ENCODE measurements at places on chromosomes 7 and 10.

DNA sequence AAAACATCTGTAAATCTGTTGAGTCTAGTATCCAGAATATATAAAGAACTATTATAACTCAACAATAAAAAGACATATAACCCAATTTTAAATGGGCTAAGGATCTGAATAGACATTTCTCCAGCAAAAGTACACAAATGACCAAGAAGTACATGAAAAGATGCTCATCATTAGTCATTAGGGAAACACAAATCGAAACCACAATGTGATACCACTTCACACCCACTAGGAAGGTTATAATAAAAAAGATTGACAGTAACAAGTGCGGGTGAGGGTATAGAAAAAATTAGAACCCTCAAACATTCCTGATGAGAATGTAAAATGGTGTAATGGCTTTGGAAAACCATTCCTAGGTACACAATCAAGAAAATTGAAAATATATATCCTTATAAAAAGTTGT, 4.1 kb downstream of the XPNPEP1 start:
- DNase-seq: no peak

DNA sequence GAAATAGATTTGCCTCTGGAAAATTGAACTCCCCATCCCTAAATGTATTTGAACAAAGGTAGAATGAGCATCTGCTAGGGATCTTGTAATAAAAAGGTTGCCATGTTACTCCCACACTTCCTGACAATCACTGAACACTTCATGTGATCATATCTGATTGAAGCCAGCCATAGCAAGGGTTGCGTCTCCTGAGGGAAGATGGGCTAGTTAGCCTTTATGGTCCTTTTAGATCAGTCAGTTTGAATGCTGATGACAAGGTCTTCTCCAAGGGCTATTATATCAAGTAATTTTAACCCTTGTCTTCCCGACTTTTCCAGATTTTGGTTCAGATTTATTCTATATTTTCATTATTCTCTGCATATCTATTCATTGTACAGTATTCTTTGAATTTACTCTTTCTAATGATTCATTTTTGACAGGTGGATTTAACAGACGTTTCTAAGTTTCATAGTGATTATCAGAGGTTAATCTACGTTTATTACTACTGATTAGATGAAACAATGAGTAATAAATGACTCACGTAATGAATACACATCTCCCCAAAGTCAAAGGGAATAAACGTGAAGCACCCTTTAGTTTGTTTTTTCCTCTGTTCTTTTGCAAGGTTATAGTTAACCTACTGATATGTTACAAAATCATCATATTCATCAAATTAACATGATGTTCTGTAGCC, 28.1 kb downstream of the CSGALNACT2 start:
- DNase-seq: no peak

GRCh38 chr10:121597504-121598262, 561 bp downstream of the FGFR2 start:
- DNase-seq: no peak

DNA sequence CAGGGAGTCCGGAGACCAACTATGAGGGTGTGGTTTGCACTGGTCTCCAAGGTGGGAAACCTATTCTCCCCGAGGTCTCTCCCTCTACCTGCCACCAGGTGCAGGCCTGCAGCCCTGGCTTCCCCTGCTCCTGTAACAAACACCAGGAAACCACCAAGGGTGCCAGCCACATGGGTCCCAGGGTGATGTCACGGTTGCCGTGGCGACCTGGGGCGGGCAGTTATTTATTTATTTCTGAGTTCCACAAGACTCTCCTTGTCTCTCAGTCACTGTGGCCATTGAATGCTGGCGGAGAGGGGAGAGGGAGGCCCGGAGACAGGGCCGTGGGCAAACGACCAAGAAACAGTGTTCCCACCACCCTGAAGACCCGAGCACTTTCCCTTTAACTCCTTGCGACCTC, 27.0 kb downstream of the MMD2 start:
- no peak for DNase-seq

DNA sequence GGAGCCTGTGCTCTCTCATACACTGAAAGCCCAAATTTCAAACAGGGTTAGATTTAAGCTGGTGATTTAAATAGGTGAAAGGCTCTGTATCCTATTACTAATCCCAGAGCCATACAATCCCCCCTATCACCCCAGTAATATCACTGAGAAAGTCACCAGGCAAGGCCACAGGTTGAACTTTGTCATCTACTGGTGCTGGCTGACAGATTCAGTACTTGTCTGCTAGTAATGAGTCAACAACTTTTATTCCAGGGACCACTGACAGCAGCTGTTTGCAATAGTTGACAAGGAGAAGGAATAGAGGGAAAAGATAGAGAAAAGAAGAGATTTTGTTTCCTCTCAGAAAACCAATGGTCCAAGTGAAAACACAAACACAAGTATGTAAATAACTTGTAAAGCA, 10.4 kb downstream of the ASB15 start:
- DNase-seq: no peak

- DNase-seq: no peak
These were observed 6.8 kb downstream of the STRA8 start for GRCh38 chr7:135240441-135240840.
